NCI-H2081 (cell line): ENCODE measurements at places on chromosomes 7 and 10.

DNA sequence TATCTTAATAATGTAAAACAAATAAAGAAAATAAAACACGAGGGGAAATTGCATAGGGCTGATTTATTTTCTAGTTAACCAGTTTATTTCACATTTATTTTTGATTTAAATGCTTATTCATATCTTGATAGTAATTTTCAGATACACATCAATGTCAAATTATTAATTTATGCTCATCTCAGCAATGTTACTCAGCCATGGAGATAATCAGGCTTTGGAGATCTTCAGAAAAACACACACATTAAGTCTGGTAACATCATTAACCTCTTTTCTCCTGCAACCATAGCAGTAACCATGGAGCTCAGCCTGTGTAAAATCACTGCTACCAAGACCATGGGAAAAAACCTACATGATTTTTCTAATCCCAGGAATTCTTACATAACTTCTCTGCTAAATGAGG is 31.9 kb upstream of the TBX20 start:
- no peak for DNase-seq

GRCh38 chr7:112306903-112307302 is 100.4 kb downstream of the ZNF277 start:
- DNase-seq = no peak

DNA sequence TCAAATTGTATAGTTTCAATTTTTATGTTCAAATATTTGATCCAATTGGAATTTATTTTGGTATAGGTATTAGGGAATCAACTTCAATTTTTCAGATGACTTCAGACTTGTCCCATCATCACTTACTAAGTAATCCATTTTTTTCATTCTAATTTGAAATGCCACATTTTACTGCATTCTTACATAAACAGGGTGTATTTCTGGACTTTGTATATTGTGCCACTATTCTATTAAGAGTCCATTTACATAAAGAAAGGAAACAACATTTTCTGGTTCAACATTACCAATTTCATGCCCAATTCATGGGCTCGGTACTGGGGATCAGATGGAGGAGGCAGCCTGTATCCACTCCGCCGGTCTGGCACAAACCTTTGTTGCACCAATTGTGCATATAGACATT is 15.8 kb downstream of the ECD start:
- no peak for DNase-seq

GRCh38 chr7:132429181-132429580 is 147.1 kb downstream of the PLXNA4 start:
- no peak for DNase-seq

GRCh38 chr7:157844611-157845010 is 507.8 kb downstream of the DNAJB6 start:
- DNase-seq = no peak

DNA sequence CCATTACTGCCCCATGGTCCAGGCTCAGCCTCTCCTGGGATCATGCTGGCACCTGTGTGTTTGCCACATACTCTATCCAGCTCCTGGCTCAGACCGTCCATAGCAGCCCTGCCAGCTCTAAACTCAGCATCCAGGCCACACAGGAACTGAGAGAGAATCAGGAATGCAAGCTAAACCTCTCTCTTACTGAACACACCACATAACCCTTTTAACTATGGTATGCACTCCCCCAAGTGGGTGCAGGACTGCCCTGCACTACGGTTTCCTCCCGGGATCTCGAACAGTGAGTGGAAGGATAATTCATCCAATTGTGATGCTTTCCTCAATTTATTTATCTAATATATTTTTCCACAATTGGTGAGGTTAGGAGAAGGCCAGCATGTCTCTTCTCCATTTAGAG is 17.1 kb upstream of the ZNF800 start:
- no peak for DNase-seq

GRCh38 chr10:63614371-63614891 is 93.2 kb downstream of the REEP3 start:
- DNase-seq = no peak

- DNase-seq = no peak
Observed at GRCh38 chr7:91064938-91065337, 199.3 kb upstream of the FZD1 start.

- no peak for DNase-seq
Observed at GRCh38 chr10:6588082-6588481, 8.0 kb upstream of the PRKCQ start.

DNA sequence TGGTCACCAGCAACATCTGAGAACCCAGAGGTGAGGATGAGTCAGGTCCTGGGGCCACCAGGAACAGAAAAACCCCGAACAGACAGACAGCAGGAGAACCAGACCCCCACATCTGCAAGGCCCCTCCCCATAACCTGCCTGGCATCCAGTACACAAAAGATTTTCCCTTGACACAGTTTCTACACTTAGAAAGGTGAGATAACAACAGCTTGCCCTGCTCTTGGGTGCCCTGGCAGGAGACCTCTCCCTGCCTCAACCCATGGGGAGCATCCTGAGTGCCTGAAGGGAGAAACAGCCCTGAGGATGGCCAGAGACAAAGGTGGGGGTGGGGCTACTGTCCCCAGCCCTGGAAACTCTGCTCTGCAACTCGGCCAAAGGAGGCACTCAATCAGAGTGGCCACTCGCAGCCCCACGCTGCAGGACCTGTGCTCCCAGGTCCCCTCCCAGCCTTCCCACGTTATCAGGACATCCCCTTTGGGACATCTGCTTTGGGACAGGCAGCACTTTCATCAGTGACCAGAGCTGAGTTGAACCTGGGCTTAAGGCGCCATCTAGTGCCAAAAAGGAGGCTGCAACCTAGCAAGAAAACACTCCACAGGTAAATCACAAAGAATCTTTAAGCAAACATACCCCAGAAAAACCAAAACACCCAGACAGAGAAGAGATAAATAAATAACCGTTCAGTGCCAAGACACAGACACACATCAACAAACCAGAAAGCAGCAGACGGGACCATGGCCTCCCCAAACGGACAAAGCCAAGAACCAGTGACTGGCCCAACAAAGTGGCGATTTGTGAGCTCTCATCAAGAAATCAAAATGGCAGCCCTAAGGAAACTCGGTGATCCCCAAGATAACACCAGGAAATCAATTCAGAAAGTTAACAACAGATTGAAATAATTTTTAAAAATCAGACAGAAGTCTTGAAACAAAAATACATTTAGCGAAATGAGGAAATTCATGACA is 233.7 kb downstream of the PTPRN2 start:
- peak; percentile 15 for DNase-seq
